ENCODE measurements at places on chromosomes 7 and 10.

GRCh38 chr10:24840784-24841183 lies 111.6 kb downstream of the PRTFDC1 start:
- DNase-seq, result no peak

GRCh38 chr10:71757399-71757922 lies 15.9 kb downstream of the VSIR start:
- no peak for DNase-seq

GRCh38 chr10:71379118-71379766 lies 17.5 kb upstream of the CDH23 start:
- DNase-seq, result no peak

GRCh38 chr7:100735730-100736129 lies 2.3 kb downstream of the ZAN start:
- no peak for DNase-seq

DNA sequence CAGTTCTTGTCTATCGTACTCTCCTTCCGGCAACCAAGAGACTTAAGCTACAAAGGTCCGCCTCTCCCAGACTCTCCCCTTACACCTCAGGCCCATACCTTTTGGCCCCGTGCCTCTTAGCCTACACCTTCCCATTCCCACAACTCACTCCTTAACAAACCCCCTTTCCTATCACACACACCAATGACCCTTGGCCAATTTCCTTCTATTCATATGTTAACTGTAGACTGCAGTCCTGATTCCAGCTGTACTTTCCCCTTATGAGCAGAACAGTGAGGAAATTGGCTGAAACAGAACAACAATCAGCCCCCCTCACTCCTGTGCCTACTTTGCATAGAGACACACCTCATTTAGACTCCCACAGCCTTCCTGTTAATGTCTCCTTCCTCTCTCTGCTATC lies 1.4 kb upstream of the TMEM139 start:
- no peak for DNase-seq

DNA sequence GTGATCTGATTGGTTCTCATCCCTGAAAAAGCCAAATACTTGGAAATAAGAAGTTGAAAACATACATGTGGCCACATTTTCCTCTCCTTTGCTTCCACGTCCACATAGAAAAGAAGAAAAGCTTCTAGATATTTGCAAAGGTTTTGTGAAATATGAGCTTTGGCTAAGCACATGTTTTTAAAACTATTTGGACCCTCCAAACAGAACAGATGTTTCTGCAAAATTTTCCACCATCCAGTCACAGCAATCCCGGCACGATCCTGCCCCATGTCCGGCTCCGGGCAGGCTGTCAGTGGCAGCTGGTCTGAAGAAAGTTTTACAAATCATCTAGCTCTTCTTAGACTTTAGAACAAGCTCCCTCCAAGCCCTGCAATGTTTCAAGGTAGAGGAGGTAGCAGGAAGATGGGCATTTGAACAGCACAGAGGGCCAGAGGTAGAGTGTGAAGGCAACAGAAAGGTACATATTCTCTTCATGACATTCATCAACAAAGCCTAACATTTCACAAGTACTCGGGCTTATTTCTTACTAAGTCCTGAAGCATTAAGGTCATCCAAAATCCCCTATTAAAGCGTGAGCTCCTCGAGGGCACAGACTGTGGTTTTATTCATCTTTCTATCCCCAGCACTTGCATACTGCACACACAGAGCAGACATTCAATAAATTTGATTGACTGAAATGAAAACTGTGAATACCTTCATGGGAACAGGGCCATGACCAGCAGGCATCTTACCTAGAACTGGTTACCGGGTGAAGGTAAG lies 110.1 kb downstream of the JAZF1 start:
- no peak for DNase-seq

DNA sequence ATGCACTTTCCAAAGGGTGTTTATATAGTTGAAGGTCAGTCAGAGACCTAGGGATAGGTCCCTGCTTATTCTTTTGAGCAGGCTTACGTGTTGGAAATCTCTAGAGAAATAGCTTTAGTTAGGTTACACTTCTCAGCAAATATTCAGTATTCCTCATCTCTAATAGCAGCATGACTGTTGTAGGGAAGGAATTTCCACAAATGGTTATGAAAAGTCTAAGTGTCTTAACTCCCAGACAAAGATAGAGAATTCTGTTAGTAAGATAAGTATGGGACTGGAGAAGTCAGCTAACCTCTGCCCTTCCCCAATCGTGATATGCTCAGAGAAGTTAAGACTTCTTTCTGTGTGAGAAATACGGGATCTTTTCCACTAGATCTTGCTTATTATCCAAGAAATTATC lies 16.5 kb downstream of the SGPL1 start:
- DNase-seq, result no peak

GRCh38 chr10:17905491-17905890 lies 46.2 kb upstream of the SLC39A12 start:
- DNase-seq, result no peak

- no peak for DNase-seq
Observed at GRCh38 chr10:95187617-95188016, 6.4 kb upstream of the ACSM6 start.

DNA sequence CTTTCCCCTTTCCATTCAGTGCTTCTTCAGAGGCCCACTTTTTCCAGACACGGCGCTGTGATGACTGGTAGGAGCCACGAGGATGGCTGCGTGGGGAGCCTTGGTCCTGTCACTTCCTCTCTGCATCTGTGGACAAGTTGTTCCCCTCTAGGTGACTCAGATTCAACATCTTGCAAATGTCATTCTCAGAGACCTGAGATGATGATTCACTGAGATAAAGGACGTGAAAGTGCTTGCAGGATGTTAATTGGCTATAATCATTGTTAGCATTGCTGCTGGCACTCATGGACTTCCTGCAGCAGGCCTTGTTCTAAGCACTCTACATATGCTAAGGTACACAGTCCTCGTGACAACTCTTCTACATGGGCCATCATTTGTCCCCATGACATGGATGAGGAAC lies 489.8 kb upstream of the ZMIZ1 start:
- no peak for DNase-seq

DNA sequence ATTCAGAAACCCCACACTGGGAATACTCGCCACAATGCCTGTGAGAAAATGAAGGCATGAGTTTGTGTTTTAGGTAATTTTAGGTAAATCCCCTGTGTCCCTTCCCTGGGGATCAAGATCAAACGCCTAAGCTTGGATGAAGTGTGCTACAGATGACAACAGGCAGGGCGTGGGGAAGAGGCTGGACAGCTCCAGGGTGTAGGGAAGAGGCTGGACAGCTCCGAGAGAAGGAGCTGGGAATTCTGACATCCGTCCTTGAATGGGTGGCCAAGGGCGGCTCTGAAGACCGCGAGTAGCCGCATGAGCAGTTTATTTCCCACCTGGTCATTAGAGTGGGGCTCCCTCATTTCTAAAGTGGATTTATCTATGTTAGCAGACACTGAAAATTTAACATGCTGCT lies 109.7 kb downstream of the RAMP3 start:
- DNase-seq, result no peak

DNA sequence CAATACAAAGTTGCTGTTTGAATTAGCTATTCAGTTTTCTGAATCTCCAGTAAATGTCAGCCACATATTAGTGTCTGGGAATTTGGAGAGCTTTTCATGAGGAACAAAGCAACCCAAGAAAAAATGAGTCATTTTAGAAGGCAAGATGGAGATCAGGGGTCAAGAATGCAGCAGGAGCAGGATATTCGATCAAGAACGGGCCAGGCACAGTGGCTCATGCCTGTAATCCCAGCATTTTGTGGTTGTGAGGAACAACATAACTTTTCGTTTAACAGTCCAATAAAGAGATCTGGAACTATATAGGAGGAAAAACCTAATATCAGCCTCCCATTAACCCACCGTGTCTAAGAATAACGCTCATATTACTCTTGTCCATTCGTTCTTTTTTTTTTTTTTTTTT lies 600.5 kb downstream of the MAGI2 start:
- DNase-seq, result no peak

GRCh38 chr10:64036321-64036930 lies 515.2 kb downstream of the REEP3 start:
- DNase-seq, result no peak

DNA sequence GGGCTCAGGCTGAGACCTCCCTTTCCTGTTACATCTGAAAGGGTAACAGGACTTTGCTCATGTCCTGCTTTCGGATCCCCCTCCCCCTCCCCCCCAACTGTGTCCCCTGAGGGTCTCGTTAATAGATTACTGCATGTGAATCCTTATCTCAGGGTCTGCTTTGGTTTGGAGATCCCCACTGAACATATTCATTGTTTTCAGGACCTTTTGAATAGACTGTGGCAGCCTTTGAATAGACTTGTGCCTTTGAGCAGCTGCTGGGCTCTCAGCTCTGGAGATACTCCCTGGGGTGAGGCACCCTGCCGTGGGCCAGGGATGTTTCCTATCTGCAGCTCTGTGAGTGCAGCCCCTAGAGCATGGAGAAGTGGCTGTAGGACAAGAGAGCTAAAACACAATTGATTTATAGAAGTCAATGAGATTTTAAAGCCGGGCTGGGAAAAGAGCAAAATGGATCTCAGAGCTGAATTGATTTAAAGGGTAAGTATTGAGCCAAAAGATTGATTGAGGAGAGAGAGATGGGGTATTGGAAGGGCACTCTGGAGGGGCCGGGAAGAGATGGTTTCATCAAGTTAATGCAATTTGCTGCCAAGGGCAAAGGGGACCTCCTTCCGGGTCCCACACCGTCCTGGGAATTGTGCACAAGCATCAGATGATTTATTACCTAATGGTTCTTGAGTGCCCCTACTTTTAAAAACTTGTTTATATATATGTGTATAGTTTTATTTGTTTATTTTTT lies 9.9 kb downstream of the ARHGAP22 start:
- DNase-seq, result no peak

GRCh38 chr10:99681553-99681952 lies 22.2 kb downstream of the ENTPD7 start:
- DNase-seq, result no peak

GRCh38 chr7:126541406-126541805 lies 711.3 kb downstream of the GRM8 start:
- DNase-seq, result no peak

- no peak for DNase-seq
Observed at GRCh38 chr7:134834689-134835462, 55.4 kb downstream of the CALD1 start.

DNA sequence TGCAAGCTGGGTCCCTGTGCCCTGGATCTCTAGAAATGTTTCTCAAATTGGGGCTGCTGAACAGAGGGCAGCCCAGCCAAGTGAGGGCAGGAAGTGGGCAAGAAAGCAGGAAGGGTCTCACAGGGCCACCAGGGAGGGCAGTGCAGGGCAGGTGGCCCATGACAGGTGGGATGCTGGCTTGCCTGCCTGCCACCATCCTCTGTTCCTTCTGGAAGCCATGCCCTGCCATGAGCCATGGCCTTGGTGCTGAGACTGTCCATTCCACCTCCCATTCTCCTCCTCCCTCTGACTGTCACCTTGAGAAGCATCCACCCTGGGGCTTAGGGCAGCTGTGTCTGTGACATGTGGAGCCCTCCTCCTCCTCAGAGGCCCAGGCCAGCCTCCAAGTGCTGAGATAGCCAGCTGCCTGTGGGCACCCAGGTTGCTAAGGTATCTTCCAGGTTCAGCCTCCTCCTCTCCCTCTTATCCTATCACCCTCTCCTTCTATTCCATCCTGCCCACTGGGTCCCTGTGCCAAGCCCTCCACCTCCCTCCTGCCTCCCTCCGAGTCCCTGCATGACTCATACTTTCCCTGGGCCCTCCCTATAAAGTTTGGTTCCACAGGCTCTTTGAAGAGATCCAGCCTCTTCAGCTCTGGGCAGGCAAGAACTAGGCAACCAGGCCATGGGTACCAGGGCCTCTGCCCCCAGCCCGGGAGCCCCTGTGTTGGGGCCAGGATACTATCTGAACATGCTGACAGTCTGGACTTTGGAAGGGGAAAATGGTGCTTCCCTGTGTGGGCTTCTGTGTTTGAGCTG lies 1.3 kb downstream of the VSIR start:
- peak; percentile 47 for DNase-seq

- DNase-seq, result no peak
Observed at GRCh38 chr7:124013306-124013705, 19.6 kb downstream of the TMEM229A start.

- DNase-seq, result no peak
Observed at GRCh38 chr10:96714031-96714590, 6.2 kb downstream of the PIK3AP1 start.

- no peak for DNase-seq
Observed at GRCh38 chr7:76300166-76300731, 2.2 kb upstream of the HSPB1 start.

- DNase-seq, result no peak
Observed at GRCh38 chr7:28984631-28985030, 26.5 kb upstream of the TRIL start.

DNA sequence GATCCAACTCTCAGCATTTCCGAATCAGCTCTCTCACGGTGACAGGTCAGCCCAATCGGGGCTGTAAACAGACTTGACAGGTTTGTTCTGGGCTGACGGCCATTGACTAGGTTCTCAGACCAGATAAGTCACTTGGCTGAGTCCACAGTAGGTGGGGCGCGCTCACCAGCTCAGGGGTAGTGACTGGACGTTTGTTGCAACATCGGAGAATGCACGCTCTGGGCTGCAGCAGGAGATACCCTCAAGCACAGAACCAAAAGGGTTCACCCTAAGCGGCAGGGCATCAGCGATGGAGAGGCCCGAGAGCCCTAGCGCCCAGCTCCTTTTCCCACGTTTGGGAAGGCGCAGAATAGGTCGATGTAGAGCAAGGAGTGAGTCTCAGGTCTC lies 1.8 kb downstream of the KLLN start:
- no peak for DNase-seq

DNA sequence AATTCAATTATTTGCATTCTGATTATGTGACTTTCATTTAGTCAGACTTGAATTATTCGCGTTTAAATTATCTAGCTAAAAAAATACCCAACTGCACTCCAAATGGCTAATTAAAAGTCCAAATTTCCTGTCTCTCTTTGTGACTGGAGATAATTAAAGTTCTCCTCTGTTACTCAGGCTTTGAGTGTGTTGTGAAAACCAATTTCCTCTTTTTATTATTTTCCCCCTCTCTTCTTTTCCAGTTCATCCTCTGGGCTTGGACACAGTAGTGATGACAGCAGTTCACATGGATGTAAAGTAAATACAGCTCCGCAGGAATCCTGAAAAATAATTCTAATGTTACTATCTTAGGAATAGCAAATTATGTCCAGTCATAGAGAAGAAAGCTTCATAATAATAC lies 80.6 kb downstream of the SNX10 start:
- DNase-seq, result no peak

- DNase-seq, result no peak
Observed at GRCh38 chr7:141181812-141182211, 107.9 kb downstream of the TMEM178B start.

DNA sequence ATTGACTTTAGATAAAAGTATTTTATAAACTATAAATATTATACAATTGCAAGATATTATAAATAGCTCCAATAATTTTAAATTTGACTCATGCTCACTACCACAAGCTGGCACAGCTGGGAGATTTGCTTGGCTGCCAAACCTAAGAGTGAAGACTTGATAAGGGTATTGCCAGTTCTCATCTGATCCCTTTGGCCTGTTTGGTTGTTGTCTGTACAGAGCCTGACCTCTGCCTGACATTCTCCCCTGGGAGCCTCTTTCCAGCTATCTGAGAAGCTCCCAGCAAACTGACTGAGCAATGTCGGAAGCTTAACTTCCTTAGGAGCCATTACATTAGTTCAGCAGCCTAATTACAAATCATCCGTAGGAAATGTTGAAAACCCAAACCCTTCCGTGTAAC lies 10.2 kb upstream of the LMOD2 start:
- no peak for DNase-seq

- no peak for DNase-seq
Observed at GRCh38 chr7:38318803-38319416, 45.5 kb upstream of the TARP start.
